Stimulated activated CD8-positive, alpha-beta memory T cell treated with anti-CD3 and anti-CD28 coated beads, Interleukin-4, amount 100 ng/mL, for 1 hour (primary cell): ENCODE measurements at places on chromosomes 2 and 18.

DNA sequence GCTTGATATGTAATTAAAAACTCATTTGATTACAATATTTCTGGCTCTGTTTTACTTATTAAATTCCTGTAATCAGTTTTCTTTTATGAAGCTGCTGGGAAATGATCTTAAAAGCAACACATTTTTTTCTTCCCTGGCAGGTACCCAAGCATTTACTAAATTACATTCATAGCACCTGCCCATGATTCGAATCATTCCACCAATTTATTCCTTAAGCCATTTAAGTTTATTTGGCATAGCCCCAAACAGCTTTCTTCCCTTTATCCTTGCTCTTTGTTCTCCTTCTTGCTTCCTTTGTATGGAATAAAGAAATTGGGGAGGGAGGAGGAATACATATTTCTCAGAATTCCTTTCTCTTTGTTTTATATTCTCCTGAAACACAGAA is 241.3 kb downstream of the AGPS start:
- DNase-seq: no peak

- DNase-seq: no peak
These were observed 46.6 kb downstream of the SMAD2 start for GRCh38 chr18:47883771-47884413.

- DNase-seq: no peak
These were observed 68.7 kb upstream of the RBM44 start for GRCh38 chr2:237729681-237730475.

GRCh38 chr2:12399240-12399639 is 317.5 kb upstream of the TRIB2 start:
- DNase-seq: no peak

GRCh38 chr2:58473165-58473564 is 232.0 kb upstream of the FANCL start:
- DNase-seq: no peak

GRCh38 chr2:88760819-88761598 is 69.5 kb downstream of the RPIA start:
- DNase-seq: no peak

DNA sequence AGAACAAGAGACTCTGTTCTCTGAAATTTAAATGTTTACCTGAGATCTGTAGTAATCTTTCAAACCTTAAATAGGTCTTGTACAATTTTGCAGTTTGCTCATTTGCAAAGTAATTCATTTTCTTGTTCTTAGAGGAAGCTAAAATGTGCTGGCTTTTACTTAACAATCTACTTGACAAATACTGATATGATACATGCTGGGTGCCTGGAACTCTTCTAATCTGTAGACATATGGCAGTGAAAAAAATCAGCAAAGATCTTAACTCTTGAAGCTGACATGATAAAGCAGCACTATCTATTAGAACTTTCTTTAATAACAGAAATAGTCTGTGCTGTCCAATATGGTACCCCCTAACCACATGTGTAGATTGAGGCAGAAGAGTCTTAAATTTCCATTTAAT is 1352.8 kb upstream of the SLC39A10 start:
- no peak for DNase-seq

- no peak for DNase-seq
These were observed 29.4 kb upstream of the BMP10 start for GRCh38 chr2:68900496-68901198.

DNA sequence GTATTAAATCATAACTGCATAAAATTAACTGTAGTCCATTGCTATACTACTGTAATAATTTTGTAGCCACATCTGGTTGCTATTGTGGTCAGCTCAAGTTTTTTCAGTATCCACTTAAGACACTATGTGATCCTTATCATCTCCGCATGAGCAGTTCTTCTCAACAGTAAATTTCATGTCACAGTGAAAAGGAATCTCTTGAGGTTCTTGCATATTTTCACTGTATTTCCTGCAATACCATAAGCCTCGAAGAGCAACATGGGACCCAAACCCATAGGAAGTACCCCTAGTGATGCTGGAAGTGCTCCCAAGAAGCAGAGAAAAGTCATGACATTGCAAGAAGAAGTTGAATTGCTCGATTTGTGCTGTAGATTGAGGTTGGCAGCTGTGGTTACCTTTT is 86.7 kb downstream of the LDLRAD4 start:
- no peak for DNase-seq

GRCh38 chr18:6636091-6636490 is 93.4 kb upstream of the ARHGAP28 start:
- no peak for DNase-seq

GRCh38 chr18:55144193-55144930 is 185.1 kb upstream of the CCDC68 start:
- no peak for DNase-seq

DNA sequence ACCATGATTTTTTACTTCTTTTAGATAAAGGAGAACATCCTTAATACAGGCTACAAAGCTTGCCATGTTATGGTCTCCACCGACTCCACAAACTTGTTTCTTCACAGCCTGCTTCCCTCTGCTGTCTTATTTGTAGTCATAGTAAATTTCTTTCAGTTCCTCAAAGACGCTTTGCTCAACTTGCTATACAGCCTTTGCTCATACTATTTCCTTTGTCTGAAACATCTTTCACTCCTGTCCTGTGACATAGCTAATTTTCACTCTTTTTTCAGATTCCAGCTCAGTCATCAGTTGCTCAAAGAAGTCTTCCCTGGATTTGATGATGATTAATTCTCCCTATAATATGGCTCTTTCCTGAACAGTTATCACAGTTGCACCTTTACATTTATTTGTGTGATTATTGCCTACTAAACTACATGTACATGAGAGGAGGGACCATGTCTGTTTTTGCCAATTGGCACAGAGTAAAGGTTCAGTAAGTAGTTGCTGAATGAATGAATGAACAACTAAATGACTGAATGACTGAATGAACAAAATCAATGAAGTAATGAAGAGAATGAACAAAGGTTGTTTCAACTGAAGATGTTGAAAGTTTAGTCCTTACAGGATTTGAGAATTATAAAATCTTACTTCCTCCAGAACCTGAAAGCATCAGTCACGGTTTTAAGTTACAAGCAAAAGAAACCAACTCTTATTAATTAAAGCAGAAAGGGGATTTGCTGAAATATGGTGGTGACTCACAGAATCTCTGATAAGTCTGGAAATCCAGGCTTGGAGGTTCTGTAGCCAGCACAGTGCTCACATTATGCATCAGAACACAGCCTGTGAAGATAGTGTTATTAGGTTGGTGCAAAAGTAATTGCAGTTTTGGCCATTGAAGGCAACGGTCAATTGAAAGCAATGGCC is 186.4 kb upstream of the FAM98A start:
- no peak for DNase-seq

- DNase-seq: no peak
These were observed 48.9 kb downstream of the ASXL2 start for GRCh38 chr2:25829377-25829704.

DNA sequence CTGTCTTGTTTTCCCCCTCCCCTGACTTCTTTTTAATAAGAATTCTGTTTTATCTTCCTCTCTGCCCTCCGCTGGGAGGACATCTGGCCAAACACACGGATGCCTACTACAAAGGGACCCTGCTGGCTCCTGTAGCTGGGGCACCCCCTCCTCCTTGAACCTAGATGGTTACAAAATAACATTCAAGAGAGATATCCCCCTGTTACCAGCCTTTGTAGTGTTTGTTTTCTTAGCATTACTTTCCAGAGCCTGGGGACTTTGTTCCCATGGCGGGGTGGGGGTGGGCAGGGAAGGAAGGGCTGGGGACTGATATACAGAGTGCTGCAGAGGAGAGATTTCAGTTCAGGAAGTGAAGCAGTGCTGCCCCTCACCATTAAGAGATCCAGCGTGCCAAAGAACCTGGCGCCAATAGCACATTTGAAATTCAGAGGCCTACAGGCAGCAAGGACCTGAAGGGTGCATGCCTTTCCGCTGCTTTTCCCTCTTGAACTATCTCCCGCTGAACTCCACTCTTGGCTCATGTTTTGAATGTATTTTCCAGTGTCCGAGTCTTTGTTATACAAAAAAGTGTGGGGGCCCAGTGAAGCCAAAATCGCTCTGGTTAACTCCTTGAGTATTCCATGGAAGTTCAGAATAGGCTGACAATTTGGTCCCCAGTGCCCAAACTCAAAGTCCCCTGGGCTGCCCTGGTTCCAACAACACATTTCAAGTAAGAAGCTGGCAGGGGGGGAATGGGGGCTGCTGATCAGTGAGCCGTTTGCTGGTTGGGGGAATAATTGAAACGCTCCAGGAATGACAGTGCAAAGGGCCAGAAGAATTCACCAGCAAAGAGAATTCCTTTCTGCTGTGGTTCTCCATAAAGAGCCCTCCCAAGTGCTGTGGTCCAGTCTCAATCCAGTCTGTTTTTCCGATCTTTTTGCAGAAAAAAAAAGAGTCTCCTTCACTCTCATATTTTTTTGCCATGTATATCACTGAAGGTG is 94.8 kb upstream of the THOC1 start:
- DNase-seq: no peak

- DNase-seq: no peak
These were observed 168.3 kb upstream of the VRK2 start for GRCh38 chr2:57878171-57878865.

GRCh38 chr2:85353876-85354285 is 447 bp downstream of the RETSAT start:
- DNase-seq: no peak

- DNase-seq: no peak
These were observed 1452.1 kb downstream of the SUCLG1 start for GRCh38 chr2:83006961-83007360.

- no peak for DNase-seq
These were observed 81.5 kb upstream of the DAPL1 start for GRCh38 chr2:158713523-158714138.

GRCh38 chr2:71326968-71327367 is 4.6 kb upstream of the ZNF638 start:
- DNase-seq: no peak

GRCh38 chr2:42386682-42387081 is 25.7 kb upstream of the COX7A2L start:
- DNase-seq: no peak

DNA sequence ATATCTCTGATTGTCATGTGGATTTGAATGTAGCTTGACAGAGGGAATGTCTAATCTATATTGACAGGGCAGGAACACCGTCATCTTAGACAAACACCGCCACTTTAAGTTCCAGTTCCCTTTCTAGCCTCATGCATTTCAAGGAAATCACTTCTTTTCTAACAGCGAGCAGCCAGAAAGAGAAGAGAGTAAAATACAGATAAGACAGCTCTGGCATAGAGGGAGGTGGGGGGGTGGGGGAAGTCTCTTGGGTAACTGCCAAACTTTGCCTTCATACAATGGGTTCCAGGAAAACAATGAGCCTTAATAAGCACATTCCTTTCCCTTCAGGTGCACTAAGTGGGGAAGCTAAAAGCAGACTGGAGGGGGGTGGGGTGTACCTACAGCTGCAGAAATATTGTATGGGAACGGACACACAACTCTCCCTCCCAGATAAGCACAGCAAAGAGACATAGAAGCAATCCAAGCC is 37.2 kb downstream of the CASP10 start:
- DNase-seq: no peak

GRCh38 chr18:26978812-26979341 is 113.4 kb upstream of the AQP4 start:
- DNase-seq: no peak

- DNase-seq: no peak
These were observed 1.6 kb upstream of the SFTPB start for GRCh38 chr2:85669549-85669948.

- DNase-seq: no peak
These were observed 1.7 kb upstream of the STAMBP start for GRCh38 chr2:73827018-73827417.

DNA sequence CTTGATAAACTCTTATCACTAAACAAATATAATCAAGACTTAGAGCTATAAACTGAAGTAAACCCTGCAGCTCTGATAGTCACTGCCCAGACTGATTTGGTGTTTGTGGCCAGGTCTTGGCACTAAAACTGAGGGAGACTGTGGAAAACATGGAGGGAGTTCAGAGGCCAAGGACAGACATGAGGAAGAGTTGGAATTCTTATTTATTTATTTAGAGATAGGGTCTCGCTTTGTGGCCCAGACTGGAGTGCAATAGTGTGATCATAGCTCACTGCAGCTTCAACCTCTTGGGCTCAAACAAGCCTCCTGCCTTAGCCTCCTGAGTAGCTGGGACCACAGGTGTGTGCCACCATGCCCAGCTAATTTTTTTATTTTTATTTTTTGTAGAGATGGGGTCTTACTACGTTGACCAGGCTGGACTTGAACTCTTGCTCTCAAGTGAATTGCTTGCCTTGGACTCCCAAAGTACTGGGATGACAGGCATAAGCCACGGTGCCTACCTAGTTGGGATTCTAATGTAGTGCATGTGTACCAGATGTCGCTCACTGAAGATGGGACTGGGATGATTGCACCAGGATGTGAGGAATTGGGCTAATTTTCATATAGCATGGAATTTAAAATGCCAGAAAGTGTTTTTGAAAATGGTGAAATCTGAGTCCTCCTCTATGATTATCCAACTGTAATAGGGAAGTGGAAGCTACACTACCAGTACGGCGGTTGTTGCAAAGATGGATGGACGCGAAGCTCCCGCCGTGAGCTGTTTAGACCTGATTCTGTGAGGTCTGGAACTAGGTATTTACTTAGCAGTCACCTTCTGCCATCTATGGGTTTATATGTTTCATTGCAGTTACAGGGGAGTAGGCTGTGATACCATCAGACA is 52.7 kb upstream of the CTLA4 start:
- no peak for DNase-seq
